ENCODE measurements at places on chromosomes 5 and 9. TPM values are rescaled to one million over a fixed set of nuclear protein-coding genes. Genes with fewer than 3 reads are reported as not detected.

- DNase-seq, result no peak
Measured at GRCh38 chr5:11514705-11515432, 389.4 kb downstream of the CTNND2 start.

GRCh38 chr5:93723005-93723404 is 18.4 kb downstream of the POU5F2 start:
- peak; percentile 46 for DNase-seq

DNA sequence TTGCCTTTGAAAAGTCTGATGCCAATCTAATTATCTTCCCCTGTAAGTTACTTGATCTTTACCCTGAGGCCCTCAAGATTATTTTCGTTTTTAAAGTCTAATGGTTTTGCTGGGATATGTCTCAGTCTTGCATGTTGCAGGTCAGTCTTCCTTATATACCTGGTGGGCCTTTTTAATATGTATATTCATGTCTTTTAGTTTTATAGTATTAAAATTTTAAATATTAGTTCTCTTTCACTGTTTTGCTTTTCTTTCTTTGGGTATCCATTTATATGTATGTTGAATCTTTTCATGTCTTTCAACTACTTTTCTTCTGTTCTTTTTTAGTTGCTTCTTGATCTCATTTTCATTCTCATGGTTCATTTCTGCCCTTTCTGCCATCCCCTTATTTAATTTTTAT is 68.9 kb downstream of the HSD17B4 start:
- DNase-seq, result no peak

Gene MLANA
- total RNA-seq, result not detected

Data from IMR-90 (cell line).